ENCODE measurements at places on chromosomes 7 and 10.

DNA sequence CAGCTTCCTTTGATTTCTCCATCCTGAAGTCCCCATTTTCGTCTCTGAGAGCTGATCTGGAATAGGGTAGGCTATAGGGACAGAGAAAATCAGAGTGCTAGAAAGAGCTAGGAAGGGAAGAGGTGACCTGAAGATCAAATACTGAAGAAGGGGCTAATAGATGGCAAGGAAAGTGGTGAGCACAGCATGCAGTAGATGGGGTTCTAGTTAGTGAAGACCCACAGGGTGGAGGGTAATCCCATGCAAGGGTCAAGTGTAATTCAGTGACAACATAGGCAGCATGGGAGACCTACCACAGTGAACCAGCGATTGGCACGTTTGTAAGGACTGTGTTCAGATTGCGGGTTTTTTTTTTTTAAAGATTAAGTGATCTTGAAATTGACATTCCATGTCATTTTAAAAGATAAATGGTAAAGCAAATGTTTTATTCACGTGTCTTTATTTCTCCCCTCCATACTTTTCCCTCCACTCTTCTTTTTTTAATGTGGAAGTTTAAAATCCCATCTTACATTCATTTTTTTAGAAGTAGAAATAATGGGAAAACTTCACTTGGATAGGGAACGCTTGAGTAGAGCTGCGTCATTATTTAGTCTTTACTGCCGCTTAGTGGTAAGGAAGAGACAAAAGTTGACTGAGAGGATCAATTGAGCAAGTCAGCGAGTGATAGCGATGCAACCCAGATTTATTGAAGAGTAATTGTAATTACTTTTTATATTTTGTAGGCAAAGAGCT is 21.0 kb upstream of the ABI1 start:
- DNase-seq, result no peak

DNA sequence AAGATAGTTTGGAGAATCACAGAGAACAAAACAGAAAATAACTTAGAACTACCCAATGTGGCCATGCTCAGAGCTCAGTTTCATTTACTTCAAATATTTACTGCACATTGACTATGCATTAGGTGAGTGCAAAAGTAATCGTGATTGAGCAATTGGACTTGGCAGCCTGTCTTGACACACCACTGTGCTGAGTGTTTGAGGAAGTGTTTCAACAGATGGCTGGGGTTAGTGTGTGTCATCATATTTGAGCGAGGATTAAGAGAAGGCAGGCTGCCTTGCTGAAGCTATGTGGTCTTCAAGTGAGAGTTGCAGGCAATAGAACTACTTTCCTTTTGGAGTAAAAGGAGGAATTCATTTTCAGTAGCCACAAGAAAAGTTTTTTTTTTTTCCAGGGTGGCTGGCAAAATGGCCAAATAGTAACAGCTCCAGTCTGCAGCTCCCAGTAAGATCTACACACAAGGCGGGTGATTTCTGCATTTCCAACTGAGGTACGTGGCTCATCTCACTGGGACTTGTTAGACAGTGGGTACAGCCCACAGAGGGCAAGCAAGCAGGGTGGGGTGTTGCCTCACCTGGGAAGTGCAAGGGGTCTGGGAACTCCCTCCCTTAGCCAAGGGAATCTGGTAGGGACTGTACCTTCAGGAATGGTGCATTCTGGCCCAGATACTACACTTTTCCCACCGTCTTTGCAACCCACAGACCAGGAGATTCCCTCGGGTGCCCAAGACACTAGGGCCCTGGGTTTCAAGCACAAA is 37.6 kb downstream of the AKR1C4 start:
- DNase-seq, result no peak

GRCh38 chr10:51137756-51138529 is 63.7 kb downstream of the PRKG1 start:
- no peak for DNase-seq

DNA sequence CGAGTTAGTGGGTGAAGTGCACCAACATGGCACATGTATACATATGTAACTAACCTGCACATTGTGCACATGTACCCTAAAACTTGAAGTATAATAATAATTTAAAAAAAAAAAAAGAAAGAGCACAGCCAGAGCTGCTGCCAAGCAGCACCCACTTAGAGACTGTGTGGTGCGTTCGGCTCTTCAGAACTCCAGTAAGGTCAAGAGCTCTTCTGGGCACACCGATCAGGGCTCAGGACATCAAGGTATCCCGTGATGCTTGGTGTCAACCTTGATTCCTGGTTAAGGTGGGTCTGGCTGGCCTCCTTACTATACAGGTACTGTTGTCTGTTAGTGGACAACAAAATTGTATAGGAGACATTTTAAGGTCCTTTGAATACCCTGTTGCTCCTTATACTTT is 385.7 kb upstream of the AKR1E2 start:
- no peak for DNase-seq

DNA sequence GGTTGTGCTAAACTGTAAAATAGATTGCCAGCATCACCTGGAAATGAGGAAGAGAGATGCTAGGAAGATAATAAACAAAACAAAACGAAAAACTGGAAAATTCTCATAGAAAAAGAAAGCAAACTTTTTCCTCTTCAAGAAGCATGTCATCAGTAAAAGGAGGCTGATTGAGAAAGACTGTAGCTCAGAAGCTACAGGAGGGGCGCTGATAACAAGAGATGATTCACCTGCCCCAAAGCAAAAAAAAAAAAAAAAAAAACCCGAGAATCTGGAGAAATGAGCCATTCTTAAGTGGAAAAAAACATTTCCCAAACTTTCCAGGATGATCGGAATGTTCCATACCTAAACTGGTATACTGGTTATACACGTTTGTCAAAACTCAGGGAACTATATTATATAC is 130.5 kb upstream of the C1QL3 start:
- no peak for DNase-seq

- no peak for DNase-seq
Measured at GRCh38 chr10:11183015-11183414, 165.3 kb downstream of the CELF2 start.

GRCh38 chr10:22294694-22295093 is 21.5 kb upstream of the COMMD3 start:
- no peak for DNase-seq

- DNase-seq, result no peak
Measured at GRCh38 chr10:103829838-103830465, 25.4 kb downstream of the SH3PXD2A start.

GRCh38 chr10:17671307-17671706 is 27.4 kb downstream of the STAM start:
- DNase-seq, result no peak

DNA sequence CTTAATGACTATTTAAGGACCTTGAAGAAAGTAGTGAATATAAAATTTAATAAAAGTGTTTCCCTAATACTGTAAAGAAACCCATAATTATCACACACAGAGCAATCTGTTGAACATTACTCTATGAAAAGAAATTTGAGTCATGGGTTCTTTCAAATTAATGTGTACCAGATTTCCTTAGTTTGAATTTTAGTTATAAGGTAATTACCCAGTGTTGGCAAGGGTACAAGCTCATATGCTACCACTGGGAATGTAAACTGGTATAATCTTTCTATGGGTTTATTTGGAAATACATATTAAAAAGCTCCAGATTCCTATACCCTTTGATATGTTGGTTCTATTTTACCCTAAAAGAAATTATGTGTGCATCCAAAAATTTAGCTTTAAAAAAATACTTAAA is 22.9 kb downstream of the PANK1 start:
- no peak for DNase-seq

- DNase-seq, result no peak
Measured at GRCh38 chr10:120989996-120990598, 138.9 kb downstream of the WDR11 start.

DNA sequence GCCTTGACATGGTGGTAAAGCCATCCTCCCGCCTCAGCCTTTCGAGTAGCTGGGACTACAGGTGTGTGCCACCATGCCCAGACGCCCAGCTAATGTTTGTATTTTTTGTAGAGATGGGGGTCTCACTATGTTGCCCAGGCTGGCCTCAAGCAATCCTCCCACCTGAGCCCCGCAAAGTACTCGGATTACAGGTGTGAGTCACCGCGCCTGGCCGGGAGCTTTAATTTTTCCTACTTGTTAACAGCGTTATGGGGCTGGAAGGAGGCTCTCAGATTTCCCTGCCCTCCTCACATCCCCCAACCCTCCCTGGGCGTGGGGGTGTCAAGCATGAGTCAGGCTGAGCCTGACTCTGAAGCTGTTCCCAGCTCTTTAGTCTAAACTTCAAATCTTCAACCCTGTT is 8.3 kb downstream of the ALKBH4 start:
- DNase-seq, result no peak

DNA sequence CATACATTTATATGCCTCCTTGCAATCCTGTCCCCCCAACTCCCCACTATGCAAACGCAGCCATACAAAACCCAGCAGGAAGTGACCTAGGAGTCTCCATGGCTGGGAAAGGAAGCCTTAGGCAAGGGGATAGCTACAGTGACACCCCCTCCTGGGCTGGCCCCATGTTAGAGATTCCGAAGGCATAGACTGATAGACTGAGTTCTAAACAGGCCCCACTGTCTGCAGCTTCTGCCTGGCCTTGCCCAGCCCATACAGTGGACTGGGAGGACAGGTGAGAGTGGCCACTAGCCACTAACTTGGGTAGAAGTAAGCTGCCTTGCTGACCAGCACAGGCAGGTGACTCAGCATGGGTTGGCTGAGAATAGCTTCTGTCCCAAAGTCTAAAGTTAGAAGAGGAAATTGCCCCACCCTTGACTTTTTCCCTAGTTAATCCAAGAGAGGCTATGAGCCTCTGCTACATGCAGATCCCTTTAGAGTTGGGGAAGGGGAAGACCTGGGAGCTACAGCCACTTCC is 106.3 kb downstream of the C10orf105 start:
- DNase-seq, result no peak

GRCh38 chr7:137404660-137405317 is 61.3 kb upstream of the PTN start:
- no peak for DNase-seq

GRCh38 chr7:30657131-30657530 is 25.1 kb downstream of the CRHR2 start:
- DNase-seq, result no peak

DNA sequence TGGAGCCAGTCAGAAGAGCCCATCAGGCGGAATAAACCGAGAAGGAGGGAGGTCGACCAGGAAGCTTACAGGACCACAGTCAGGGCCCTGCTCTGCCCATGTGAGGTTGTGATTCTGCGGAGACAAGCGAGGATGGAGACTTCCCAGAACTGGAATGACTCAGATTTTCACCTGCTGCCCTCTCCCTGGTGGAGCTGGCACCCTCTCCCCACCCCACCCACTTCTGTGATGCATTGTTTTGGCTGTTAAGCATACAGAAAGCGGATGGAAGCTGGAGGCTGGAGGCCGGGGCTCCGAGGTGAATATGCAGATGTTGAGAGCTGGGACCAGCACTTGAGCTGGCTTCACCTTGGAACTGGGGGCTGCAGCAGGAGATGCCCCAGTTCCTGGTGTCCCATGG is 57.4 kb downstream of the NPTX2 start:
- DNase-seq, result no peak

GRCh38 chr10:69337296-69338132 is 59.2 kb downstream of the HK1 start:
- no peak for DNase-seq

DNA sequence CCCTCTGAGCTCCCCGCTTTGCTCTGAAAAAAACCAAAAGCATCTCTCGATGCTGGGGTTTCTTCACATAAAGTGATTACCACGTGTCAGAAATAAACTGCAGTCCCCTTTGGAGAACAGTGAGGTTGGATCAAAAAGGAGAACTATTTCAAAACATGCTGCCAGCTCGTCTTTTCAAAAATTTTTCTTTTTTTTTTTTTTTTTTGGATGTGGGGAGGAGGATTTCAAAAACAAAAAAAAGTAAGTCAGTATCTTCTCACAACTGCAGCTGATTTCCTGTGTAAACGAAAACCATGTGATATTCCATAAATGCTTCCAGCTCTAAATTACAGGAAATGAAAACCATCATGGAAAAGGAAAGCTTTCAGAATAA is 155.0 kb upstream of the LYZL2 start:
- no peak for DNase-seq

- DNase-seq, result no peak
Measured at GRCh38 chr7:14934839-14935238, 32.3 kb upstream of the DGKB start.

DNA sequence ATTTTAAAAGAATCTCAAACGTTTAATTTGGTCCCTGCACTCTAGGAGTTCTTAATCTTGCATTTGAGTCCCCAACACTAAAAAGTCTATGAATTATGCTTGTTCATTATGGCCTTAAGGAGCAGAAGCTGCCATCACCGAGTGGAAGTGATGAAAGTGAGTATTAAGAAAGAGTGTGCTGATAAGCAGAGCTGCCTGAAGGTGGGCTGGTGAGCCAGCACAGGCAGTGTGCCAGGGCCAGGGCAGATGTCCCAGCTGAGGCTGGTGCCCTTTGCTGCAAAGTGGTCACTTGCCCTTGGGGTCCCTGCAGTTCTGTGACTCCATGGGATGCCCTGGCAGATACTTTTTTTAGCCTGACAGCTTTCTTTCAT is 72.9 kb upstream of the LOXL4 start:
- no peak for DNase-seq

DNA sequence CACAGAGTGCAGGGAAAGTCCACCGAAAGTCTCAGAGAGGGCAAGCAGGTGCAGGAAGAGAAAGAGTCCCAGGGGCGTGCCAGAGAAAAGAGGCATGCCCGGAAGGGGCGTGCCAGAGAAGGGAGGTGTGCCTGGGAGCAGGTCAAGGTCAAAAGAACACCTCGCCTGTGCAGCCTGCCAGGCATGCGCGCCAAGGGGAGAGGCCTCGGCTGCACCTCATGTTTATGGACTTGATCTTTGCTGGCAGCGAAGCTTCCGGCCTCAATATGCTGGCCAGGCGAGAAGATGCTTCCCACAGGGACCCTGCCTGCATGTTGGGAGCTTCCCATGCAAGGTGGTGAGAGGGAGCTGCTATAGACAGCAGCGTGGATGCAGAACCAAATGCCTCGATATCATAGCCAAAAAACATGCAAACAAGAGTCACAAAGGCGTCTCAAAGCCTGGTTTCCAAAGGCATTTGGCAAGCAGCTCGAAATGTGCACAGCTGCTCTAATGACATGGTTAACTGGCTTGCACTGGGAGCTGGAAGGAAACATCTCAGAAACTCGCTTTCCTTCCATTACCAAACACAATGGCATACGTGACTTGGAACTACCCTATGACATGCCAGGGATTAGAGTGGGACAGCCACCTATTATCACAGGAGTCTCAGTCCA is 192.5 kb upstream of the PPP2R2D start:
- no peak for DNase-seq
